Omental fat pad (tissue), 4 donors: ENCODE measurements at places on chromosomes 1 and 21. TPM values are rescaled to one million over a fixed set of nuclear protein-coding genes. Genes with fewer than 3 reads are reported as not detected.
A peak's percentile ranks its signal among the peaks of the same experiment; 100 is the strongest.

Gene FCAMR
- not detected for total RNA-seq

Gene CD1E
- total RNA-seq, result not detected

DNA sequence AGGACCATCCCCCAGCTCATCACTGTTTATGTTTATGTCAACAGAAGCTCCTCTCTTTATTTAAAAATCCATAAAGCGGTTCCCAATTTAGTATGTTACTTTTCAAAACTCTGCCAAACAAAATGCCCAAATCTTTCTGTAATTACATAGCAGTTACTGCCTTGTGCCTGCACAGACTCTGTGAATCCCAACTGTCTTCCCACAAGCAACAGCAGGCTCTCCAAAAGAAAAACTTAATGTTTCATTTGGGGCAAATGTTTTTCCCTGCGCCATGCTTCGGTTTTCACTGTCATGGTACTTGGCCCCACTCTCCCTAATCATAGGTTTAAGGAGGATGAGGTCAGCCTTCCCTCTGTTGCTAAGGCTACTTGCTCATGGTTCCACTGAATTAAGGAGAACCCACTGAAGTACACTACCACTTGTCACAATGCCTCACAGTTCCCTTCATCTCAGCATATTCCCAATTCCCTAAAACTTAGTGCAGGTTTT, 4.6 kb downstream of the COLGALT2 start:
- no peak for DNase-seq

Gene LEMD1
- not detected for total RNA-seq

- peak; percentile 49 for DNase-seq
Measured at GRCh38 chr1:47388891-47389238, 27.2 kb upstream of the FOXE3 start.

DNA sequence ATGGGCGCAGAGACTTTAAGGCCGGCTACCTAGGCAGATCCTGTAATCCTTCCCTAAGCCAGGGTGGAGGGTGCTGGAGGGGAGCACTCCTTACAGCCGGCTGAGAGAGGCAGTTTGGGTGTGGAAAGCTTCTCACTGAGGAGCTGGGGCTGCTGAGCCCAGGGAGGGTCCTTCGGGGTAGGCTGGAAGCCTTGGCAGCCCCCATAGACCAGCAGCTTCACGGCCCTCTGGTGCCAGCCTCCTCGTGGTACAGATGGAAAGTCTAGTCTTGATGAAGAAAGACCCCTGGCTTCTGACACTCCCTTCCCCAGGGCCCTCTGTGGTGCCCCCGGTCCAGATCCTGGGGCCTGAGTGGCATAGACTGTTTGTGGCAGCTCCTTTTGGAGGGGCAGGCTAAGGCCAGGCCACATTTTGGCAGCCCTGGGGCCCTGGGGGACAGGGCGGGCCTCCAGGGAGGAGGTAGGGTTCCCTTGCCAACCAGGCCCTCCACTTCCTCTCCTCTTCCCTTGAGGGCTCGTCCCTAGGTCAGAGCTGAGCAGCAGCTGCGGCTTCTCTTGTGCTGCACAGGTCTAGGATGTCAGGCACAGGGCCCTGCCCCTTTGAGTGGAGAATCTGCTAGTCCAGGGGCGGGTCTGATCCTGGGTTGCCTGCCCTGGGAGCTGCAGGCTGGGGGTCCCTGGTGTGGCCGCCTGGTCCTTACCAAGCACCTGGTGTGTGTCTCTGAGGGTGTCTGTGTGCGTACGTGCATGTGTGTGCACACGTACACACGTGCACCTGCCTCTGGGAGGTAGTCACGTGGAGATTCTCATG, 4.8 kb downstream of the AMPD2 start:
- DNase-seq, result no peak

GRCh38 chr1:41665962-41666917, 181.8 kb upstream of the EDN2 start:
- DNase-seq, result no peak

Gene CLCA1
- not detected for total RNA-seq

DNA sequence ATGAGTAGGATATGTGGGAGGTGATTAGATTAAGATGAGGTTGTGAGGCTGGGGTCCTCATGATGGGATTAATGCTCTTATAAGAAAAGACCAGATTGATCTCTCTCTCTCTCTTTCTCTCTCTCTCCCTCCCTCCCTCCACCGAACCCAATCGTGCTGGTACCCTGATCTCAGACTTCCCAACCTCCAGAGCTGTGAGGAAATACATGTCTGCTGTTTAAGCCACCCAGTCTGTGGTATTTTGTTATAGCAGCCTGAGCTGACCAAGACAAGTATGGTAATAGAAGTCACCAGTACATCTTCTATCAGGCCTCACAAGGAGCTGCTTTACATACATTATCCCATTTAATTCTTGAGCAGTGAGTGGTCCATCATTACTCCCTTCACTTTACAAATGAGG, 149.8 kb downstream of the RUNX1 start:
- no peak for DNase-seq

DNA sequence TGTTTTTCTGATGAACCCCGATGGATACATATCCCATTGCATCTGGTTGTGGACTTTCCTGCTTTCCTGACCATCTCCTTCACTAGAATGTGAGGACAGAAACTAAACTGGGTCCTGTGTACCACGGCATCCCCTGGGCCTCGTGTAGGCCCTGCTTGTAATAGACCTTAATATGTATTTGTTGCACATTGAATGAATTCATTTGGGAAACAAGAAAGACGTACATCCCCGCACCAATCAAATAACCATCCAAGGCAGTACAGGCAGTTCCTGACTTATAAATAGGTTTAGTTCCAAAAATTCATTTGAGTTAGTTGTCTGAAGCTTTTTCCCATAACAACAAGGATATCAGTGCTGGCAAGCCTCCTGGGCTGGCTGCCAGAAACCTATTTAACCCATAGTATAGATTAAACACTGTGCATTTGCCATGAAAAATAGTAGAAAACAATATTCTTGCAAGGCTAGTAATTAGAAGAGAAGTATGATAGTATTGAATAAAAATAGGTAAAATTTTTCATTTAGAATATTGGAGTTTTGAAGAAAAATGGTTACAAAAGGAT, 81.8 kb upstream of the CD34 start:
- no peak for DNase-seq

DNA sequence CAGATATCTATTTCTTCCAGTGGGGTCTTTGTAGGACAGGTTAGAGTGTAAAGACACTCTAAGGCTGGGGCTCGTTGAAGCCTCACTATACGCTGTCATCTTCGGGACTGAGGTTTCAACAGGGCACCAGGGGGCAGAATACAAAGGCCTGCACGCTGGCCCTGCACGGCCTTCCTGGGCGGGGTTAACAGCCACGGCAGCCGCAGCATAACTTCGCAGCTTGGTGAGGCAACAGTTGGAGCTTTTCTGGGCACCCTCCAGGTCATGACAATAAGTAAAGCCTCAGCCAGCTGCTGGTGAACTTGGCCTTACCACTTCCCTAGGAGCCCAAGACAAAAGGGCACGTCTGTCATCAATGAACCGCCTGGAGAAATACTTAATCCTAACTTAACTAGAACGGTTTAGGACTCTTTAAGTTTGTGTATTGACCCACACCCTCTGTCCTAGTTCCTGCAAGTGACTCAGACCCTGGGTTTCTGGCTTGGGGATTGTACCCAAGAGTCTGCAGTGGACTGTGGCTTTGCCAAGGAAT, 2.3 kb upstream of the RUNX1 start:
- no peak for DNase-seq

Gene PGLYRP4
- total RNA-seq, result not detected

DNA sequence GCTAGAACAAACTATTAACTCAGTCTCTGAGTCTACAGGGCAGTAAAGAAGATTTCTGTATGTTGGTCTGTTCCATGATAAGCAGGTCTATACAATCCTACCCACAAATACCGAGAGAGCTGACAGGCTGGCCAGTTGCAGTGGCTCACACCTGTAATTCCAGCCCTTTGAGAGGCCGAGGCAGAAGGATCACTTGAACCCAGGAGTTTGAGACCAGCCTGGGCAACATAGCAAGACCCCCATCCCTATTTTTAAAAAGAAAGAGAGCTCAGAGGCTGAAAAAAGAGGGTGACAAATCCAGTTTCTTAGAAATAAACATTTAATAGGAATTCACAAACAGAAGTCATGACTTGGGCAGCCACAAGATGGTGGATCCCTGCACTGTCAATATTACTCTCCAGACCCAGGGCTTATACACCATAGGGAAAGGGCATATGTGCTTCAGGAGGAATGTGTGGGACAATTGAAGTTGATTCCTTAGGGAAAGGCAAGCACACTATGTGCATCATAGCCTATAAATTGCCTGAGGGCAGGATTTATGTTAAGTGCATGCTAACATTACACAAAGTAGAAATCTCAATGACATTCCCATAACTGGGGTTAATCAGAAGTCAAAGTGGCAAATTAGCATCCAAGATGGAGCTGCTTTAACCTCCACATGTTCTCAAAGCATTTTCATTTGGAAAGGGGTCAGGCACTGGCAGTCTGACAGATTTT, 66.8 kb downstream of the SLC16A1 start:
- DNase-seq, result no peak

GRCh38 chr1:2528966-2529783, 888 bp downstream of the HES5 start:
- no peak for DNase-seq

Gene RNU1-1
- total RNA-seq, result under 0.01 TPM

- no peak for DNase-seq
Measured at GRCh38 chr21:15242906-15243305, 178.1 kb upstream of the NRIP1 start.

- no peak for DNase-seq
Measured at GRCh38 chr1:223426936-223427335, 33.7 kb downstream of the CCDC185 start.

Gene GPR89B
- total RNA-seq, result 8.5 TPM

DNA sequence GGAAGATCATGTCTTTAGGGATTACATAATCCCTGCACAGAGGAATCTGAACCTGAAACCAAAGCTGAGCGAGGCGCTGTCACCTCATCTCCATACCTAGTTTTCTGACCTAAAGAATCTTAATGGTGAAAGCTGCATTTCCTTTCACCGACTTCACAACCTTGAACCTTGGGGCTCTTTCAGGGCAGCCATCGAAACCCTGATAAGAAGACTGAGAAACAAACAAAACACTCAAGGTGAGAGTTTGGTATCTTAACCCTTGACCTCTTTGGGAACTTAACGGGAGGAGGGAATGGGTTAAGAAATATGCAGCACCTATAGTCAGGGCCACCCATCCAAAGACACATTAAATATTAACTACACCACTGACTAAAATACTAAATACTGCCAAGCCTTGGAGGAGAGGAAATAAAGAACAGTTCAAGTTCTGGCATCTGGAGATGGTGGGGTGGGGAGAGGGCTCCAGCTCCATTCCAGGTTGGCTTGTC, 2.0 kb downstream of the C1orf116 start:
- no peak for DNase-seq

DNA sequence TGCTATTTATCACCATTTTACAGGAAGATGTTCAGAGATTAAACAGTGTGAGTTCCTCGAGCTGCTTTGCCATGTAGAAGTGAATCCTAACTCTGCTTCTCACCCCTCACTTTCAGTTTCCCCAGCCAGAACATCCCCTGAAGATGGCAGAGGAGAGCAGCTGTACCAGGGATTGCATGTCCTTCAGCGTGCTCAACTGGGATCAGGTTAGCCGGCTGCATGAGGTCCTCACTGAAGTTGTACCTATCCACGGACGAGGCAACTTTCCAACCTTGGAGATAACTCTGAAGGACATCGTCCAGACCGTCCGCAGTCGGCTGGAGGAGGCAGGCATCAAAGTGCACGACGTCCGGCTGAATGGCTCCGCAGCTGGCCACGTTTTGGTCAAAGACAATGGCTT, 16.9 kb downstream of the TENT5C start:
- DNase-seq, result no peak

DNA sequence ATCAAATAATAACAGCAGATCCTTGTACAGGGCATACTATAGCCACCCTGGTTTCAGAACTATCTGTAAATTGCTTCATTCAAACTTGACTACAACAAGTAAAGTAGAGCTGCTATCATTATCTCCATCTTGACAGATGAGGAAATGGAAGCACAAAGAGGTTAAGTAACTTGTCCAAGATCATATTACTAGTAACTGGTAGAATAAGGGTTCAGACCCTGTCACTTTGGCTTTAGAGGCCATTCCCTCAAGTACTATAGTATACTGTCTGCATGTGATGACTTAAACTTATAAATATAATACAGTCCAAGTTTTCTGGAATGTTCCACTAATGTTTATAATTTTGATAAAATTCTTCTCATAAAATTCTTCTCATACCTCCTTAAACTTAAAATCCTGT, 24.8 kb downstream of the PGM1 start:
- DNase-seq, result no peak

GRCh38 chr1:34684266-34684665, 70.6 kb upstream of the GJB5 start:
- no peak for DNase-seq

Gene THBS3
- 27.8 TPM for total RNA-seq

- DNase-seq, result no peak
Measured at GRCh38 chr1:76867342-76868130, at the start of gene ST6GALNAC5. ST6GALNAC5 (plus strand) TSS chr1:76867480.

Gene TMEM52
- total RNA-seq, result 4.5 TPM

DNA sequence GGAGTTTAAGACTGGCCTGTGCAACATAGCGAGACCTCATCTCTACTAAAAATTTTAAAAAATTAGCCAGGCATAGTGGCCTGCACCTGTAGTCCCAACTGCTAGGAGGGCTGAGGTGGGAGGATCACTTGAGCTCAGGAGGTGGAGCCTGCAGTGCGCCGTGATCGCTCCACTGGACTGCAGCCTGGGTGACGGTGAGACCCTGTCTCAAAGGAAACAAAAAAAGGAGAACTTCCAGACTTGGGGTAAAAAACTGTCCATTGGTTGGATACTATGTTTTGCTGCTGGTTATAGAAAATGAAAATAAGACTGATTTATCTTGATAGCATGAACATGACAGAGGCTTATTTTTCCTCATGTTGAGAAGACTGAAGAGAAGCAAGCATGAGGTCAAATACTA, 79.4 kb downstream of the WDR4 start:
- no peak for DNase-seq

Gene H6PD
- 75.5 TPM for total RNA-seq

DNA sequence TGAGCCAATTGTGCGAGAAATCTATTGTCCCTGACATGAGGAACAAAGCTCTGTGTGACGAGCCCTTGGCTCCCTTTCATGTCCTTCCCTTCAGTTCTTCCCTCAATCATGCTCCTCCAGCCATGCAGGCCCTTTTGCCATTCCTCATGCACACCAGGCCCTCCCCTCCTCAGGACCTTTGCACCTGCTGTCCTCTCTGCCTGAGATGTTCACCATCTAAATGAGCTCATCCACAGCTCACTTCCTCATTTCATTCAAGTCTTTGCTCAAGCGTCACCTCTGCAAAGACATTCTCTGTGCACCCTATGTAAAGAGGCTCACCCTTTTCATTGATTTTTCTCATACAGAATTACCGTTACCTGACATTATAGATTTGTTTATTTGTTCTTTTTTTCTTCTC, 43.7 kb downstream of the C8B start:
- DNase-seq, result no peak

- DNase-seq, result no peak
Measured at GRCh38 chr1:211492511-211493132, 660 bp upstream of the RD3 start.

Gene LIN9
- total RNA-seq, result 2.1 TPM

Gene ZNF697
- 6.5 TPM for total RNA-seq

GRCh38 chr1:1091344-1092148, 17.4 kb upstream of the RNF223 start:
- no peak for DNase-seq

- no peak for DNase-seq
Measured at GRCh38 chr1:230772457-230773395, 25.5 kb downstream of the CAPN9 start.

- no peak for DNase-seq
Measured at GRCh38 chr1:233224311-233224710, 71.2 kb downstream of the PCNX2 start.

Gene RLF
- total RNA-seq, result 27.7 TPM
